Colonic mucosa (tissue), 4 donors: ENCODE measurements at places on chromosomes 2 and 18. TPM values are rescaled to one million over a fixed set of nuclear protein-coding genes. Genes with fewer than 3 reads are reported as not detected.
A peak's percentile ranks its signal among the peaks of the same experiment; 100 is the strongest.

GRCh38 chr18:73973972-73974371 lies 173.7 kb downstream of the FBXO15 start:
- no peak overlapping the region for H3K27ac ChIP-seq
- no peaks in the 10 kb centered on the region for H3K27me3 ChIP-seq
- H3K36me3 ChIP-seq = no peaks in the 10 kb centered on the region

- H3K36me3 ChIP-seq = no peaks in the 10 kb centered on the region
- H3K27me3 ChIP-seq = no peaks in the 10 kb centered on the region
- H3K4me1 ChIP-seq = no peaks in the 10 kb centered on the region
- DNase-seq = peak; percentile 17
- no peak overlapping the region for H3K27ac ChIP-seq
These were observed 31.0 kb upstream of the TNS1 start for GRCh38 chr2:218033590-218034496.

DNA sequence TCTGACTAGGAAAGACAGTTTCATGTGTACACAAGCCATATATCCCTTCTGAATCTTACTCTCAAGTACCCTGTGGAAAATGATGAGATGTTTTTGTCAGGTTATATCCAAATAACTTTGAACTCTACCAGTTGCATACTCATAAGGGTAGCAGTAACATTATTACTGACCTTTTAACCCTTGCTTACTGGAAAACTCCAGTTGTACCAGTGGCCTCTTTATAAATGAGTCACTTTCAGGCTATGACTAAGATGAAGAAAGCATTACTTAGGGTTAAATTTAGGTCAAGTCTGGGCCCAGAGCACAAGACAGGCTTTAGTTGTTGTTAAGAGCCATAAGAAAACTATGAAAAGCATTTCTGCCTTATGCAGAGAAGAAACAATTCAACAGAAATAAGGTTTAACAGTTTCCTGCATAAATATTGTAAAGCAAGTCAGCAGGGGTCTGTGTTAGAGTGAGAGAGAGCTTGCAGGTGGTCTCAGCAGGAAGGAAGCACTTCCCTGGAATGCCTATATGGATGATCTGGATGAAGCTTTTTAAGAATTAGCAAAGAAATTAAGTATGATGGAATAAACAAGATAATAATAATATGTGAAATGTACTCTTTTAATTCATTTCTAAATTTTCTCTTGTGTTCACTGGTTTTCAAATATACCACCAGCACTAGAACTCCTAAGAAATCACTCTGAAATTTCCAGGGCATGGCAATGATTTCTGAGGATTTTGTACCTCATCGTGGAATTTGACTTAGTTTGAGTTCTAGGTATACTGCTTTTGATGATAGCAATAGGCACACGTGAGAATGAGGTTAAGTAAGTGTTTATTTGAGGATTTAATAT lies 126.6 kb downstream of the UBE2E3 start:
- DNase-seq = no peak
- no peaks in the 10 kb centered on the region for H3K36me3 ChIP-seq
- H3K27ac ChIP-seq = no peak overlapping the region
- no peak overlapping the region for H3K4me3 ChIP-seq
- no peaks in the 10 kb centered on the region for H3K27me3 ChIP-seq

Gene RNF152
- total RNA-seq = 50.1 TPM

DNA sequence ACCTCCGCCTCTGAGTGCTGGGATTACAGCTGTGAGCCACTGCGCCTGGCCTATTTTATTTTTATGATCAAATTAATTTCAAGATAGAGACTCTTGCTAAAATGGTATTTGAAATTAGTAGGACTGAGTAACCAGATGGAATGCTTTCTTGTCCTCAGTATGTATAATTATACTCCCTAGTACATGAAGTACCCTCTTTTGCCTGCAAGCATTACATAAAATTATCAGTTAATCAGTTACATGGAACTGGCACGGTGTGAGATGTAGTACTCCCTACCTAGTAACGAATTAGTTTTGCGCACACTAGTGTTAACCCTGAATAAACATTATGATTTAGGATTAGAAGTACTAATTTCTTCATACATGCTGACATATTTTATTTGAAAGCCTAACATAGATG lies 41.6 kb downstream of the RBBP8 start:
- H3K36me3 ChIP-seq = no peaks in the 10 kb centered on the region
- no peak for DNase-seq
- peak overlapping the region; percentile 29 for H3K27ac ChIP-seq
- no peaks in the 10 kb centered on the region for H3K4me1 ChIP-seq
- no peak overlapping the region for H3K4me3 ChIP-seq
- H3K27me3 ChIP-seq = no peaks in the 10 kb centered on the region

DNA sequence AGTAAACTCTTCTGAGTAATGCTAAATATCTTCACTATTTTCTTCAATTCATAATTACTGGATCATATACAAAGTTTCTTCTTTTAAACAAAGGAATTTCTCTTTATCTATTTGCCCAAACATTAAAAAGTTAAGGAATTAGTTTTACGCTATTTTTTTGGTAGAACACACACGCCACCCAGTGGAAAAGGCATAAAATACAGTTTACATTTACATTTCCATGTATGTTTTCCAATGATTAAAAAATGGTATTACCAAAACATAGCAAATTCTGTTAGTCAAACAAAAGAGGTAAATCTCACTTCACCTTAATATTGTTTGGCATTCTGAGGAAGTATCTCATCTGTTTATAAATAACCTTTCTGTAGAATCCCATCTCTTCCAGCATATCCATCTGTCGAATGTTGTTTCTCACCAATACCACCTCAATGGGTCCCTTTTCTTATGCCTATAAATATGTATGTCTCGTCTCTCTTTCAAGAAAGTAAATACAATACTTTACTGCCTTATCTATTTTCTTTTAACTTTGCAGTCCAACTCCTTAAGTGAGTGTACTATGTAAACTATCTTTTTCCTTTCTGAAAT lies 7.2 kb downstream of the BOLL start:
- no peak overlapping the region for H3K27ac ChIP-seq
- DNase-seq = no peak
- H3K36me3 ChIP-seq = no peaks in the 10 kb centered on the region
- H3K4me3 ChIP-seq = no peak overlapping the region

Gene SPDYA
- 0.42 TPM for total RNA-seq

DNA sequence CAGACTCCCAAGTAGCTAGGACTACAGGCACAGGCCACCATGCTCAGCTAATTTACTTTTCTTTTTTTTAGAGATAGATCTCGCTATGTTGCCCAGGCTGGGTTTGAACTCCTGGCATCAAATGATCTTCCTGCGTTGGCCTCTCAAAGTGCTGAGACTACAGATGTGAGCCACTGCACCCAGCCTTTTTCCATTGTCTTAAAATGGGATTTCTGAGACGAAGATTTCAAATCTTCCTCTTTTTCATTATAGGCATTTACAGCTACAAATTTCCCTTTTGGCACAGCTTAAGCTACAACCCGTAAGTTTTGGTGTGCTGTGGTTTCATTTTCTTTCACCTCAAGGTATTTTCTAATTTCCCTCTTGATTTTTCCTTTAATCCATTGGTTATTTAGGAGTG lies 8.6 kb downstream of the GNLY start:
- no peaks in the 10 kb centered on the region for H3K4me1 ChIP-seq
- no peaks in the 10 kb centered on the region for H3K27me3 ChIP-seq
- H3K4me3 ChIP-seq = no peak overlapping the region
- H3K36me3 ChIP-seq = no peaks in the 10 kb centered on the region
